Right forelimb (tissue), 1 donor: ENCODE measurements at places on chromosomes 7 and 10.

DNA sequence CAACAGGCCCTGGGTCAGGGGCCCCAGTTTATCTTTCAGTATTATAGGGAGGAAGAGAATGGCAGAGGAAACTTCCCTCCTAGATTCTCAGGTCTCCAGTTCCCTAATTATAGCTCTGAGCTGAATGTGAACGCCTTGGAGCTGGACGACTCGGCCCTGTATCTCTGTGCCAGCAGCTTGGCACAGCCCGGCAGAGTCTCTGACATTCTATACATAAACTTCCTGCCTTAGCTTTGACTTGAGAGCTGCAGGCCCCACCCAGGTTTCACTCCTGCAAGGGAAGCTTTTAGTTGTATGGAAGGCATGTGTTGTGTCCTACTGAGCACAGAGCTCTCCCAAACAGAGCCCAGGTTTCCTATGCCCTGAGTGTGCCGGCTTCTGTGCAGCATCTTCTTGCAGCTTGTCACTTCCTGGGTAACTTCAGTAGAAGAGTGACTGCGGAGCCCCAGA, 205.6 kb upstream of the PRSS58 start:
- no peak for DNase-seq

DNA sequence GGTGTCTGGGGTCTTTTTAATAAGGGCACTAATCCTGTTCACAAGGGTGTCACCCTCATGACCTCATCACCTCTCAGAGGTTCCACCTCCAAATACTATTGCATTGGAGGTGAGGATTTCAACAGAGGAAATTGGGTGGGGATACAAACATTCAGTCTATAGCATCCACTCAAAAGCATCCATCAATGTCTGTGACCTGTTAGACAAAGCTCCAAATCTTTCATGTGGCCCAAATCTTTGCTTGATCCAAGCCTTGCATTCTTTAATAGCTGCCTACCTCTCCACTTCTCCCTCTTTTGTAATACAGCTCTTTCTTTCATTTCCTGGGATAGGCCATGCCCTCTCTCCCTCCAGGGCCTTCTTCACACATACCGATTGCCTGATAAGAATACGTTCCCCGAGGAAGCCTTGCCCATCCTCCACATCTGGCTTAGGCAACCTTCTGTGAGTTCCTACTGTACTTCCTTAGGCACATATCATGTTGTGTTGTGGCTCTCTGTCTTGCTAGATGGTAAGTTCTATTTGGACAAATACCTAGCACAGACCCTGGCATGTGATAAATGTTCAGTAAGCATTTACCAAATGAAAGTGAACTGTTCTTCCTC, 66.1 kb downstream of the CREM start:
- no peak for DNase-seq

DNA sequence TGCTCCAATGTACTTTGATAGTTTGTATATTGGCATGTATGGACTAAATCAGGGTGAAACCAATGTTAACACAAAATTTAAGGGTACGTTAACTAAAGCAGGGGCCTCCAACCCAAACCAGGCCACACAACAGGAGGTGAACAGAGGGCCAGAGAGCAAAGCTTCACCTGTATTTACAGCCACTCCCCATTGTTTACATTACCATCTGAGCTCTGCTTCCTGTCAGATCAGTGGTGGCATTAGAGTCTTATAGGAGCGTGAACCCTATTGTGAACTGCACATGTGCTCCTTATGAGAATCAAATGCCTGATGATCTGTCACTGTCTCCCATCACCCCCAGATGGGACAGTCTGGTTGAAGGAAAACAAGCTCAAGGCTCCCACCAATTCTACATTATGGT, 62.0 kb upstream of the SCIN start:
- no peak for DNase-seq

- no peak for DNase-seq
These were observed 45.2 kb downstream of the EBF3 start for GRCh38 chr10:129918836-129919235.

DNA sequence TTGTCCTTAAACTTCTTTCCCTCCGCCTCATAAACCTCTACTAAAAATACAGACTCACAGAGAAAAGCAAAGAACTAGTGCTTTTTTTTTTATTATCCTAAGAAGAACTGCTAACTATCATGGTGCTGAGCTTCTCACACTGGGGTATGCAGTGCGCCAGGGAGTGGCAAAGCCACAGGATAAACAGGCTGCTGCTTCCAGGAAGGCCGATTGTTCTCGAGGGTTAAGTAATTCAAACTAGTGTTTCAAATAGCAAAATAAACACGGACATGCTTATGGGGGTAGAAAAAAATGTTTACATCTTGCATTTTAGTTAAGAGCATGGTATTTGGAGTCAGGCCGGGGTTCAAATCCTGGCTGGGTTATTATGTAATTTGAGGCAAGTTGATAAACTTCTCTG, 157.0 kb downstream of the TAX1BP1 start:
- no peak for DNase-seq

- DNase-seq, result no peak
These were observed 13.8 kb downstream of the SMO start for GRCh38 chr7:129202058-129202777.

GRCh38 chr7:82615527-82615926, 171.9 kb upstream of the CACNA2D1 start:
- no peak for DNase-seq

DNA sequence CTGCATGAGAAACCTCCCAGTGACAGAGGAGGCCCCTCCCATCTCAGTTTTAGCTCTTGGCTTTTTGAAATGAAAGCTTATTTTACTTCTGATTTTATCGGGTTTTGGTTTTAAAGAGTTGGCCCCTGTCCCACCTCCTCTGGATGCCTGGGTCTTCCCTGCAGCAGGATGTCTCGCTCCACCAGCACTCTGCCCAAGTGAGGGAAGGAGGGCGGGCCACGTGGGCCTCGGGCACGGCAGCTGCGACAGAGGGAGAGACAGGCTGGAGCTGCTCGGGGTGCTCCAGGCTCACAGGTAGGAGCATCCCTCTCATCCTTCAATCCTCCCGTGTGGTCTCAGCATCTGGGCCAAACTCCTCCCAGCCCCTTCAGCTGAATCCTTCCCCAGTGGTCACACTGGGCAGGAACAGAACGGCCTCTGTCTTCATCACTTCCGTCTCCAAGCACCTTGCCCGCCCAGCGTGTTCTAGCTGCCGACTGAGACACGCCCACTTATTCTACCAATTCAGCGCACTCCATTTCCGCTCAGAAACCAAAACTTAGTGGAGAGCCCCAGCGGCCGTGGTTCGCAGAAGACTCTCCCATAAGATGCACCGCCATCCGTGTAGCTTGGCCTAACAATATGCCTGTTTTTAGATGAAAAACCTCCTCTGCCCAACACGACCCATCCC, 222.9 kb downstream of the GLRX3 start:
- DNase-seq, result no peak

GRCh38 chr10:35225204-35225603, 98.6 kb downstream of the CREM start:
- DNase-seq, result no peak

GRCh38 chr10:79057481-79058275, 11.1 kb upstream of the ZMIZ1 start:
- peak; percentile 38 for DNase-seq
